ENCODE measurements at places on chromosomes 4 and X.

DNA sequence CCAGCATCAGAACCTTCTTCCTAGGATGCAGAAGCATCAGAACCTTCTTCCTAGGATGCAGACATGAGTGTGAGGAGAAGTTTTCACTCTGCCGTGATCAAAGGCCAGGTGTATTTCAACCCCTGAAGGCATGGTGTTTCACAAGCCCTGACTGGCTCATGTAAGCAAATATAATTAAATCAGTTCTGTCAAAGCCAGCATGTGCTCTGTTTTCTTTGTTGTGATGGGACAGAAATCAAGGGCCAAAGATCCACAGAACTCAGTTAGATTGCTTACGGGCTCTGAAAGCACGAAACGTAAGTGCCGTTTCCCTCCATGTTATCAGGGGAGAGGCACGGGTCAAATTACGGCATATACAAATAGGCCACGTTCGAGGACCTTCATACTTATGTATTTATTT is 32.0 kb upstream of the CLDN24 start:
- no peak for DNase-seq

- DNase-seq: no peak
Observed at GRCh38 chrX:43283187-43283586, 372.9 kb upstream of the MAOA start.

GRCh38 chrX:75051047-75051446 is 105.0 kb downstream of the ABCB7 start:
- DNase-seq: no peak

DNA sequence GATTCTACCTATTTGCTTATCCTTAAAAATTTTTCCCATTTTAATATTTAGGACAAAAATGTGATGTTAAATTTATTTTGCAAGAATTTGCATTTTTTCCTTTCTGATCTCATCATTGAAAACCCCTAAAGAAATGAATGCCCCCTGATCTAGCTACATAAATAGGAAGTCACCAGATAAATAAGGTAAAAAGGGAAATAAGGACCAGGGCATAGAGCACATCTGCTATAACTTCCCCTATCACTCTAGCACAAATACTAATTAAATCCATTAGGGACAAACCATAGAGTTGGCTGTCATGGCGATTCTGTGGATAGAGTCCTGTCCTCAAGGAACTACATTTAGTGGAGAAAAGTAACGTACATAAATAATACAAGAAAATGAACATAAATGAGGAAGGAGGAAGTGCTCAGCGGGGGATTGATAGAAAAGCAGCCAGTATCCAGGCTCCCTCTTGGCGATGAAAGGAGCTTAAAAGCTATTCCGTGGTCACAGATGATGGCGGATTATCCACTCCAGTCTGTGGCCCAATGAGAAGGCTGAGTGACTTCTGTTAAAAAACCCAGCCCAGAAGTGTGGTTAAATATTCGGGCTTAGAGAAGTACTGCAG is 76.9 kb upstream of the RPL34 start:
- peak; percentile 10 for DNase-seq

- DNase-seq: no peak
Observed at GRCh38 chrX:20378233-20378920, 111.7 kb upstream of the RPS6KA3 start.

DNA sequence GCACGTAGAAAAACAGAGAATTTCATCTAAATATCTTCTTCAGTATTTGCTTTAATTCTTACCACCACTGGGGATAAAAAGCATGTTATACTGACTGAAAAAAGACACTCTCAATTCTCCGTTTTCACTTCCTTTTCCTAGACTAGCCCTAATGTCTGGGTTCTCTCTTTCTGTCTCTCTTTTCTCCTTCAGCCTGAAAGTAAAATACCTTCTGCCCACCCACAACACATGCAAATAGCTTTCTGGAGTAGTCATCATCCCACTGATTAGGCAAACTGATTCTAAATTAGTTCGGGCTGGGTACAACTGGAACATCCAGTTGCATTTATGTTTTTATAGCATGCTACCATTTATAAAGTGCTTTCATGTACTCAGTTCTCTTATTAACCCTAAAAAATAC is 142.4 kb upstream of the ANKRD50 start:
- no peak for DNase-seq

GRCh38 chr4:75629239-75629638 is 1.1 kb downstream of the CDKL2 start:
- no peak for DNase-seq

DNA sequence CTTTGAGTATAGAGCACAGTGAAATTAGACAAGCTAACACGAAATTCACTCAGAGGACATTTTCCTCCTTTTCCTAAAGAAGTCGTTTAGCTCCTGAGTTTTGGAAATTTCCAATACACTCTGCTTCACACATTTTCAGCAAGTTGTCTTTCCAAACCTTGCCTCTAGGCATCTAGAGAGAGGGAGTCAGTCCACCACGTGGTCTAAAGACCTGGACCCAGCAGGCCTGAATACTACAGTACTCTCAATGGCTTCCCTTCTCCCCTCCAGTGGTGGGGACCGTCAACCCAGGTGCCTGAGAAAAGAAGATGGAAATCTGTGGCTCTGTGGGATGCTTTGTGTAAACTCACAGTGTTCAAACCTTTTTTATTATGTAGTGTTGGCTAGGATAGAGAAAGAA is 13.9 kb upstream of the SCML2 start:
- no peak for DNase-seq

DNA sequence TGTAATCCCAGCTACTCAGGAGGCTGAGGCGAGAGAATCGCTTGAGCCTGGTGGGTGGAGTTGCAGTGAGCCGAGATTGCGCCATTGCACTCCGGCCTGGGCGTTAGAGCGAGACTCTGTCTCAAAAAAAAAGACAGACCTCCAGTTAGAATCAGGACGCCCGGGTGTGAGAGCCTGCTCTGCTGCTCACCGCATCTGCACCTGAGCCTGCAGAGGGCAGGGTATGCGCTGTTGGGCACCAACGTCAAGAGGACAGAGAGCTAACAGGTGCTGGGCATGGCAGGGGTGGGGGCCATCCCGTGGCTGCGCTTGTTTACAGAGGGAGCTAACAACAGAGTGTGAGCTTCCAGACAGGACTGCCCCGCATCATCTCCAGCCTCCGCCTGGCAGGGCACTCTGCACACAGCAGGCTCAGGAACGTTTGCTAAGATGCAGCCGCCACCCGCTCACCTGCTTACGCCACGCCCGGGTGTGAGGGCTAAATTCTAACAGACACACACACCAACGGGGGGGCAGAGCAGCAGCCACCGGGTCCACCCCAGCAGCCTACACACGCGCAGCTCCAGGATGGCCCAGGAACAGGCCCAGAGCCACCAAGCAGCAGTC is 50.0 kb upstream of the CPLX1 start:
- DNase-seq: no peak

DNA sequence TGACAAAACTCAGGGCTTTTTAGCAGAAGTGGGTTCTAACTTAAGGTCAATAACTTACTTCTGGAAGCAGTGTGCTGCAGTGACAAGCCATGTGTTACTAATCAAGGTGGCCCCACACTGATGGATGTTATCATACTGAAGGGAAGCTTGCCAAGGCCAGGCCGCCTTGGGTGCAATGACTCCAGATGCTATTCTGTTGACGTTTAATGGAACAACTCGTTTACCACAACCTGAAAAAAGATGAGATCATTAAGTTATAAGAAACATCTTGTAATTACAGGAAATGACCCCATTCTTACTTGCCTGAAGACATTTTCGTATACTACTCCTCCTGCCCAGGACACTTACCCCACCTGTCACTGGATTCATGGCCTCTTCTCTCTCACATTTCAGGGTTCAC is 38.9 kb upstream of the TMPRSS11D start:
- no peak for DNase-seq

DNA sequence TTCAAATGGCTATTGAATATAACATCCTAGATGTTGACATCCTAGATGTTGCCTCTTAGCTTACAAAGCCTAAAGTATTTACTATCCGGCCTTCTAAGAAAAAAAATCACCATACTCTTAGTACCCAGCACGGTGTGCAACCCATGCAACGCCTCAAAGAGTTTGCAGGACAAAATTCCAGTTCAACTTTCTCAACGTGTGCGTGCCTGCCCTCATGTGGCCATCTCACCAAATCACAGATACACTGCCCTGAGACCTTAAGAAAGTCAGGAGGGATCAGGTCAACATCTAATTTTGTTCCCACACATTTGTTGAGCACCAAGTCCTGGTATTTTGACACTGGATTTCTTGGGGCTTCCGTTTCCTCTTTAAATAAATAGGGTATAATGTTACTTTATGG is 68.3 kb downstream of the CRMP1 start:
- peak; percentile 32 for DNase-seq

DNA sequence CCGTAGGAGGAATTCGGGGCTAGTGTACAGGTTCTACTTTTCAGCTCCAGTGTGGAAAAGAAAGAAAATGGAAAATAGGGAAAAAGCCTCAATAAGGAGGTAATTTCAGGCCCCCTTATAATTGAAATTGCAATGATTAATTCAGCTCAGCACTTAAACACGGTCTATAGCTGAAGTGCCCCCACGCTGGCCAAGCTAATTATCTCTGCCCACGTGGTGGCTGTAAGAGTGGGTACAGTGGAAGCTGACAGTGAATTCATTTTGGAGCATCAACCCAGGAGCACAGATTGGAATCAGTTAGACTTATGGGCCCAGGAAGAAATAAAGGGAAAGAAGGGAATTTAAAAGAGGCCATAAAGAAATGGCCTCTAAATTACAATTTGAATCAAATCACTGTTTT is 631.1 kb upstream of the CPEB2 start:
- no peak for DNase-seq

- peak; percentile 73 for DNase-seq
Observed at GRCh38 chr4:136864604-136865185, 667.6 kb downstream of the PCDH18 start.

DNA sequence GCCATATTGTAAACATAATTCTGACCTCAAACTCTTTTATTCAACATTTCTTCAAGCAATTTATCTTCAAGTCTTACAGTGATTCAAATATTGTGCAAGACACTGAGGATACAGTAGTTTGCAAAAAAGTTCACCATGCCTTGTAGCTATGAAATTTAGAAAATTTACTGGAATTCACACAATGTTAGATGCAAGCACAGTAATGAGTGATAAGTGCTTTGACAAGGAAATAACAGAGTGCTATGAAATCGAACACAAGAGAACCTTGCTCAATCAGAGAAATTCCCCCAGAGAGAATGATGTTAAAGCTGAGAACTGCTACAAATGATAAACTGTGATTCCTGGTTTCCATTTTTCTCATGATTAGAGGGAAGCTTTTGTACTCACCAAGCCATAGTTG is 952.9 kb downstream of the FAT4 start:
- DNase-seq: no peak

DNA sequence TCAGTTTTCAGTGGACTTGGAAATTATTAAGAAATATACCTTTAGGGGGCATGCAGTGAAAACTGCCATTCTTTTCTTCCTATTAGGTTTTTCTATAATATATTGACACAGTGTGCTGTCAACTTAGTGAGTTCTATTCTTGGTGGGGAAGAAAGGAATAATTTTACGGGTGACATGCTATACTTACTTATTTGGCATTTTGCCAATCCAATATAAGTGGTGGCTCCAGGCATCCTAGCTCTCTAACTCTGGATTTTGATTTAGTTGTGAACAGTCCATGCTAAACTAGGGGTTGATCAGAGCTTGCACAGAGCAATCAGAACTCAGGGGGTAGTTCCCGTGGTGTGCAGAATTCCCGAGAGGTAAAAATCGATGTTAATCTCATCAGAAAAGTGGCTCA is 277.7 kb upstream of the FTHL17 start:
- no peak for DNase-seq

Data from NAMALWA (cell line).